ENCODE measurements at places on chromosomes 6 and 20. TPM values are rescaled to one million over a fixed set of nuclear protein-coding genes. Genes with fewer than 3 reads are reported as not detected.
A peak's percentile ranks its signal among the peaks of the same experiment; 100 is the strongest.

PHF10 gene
- total RNA-seq = 36.6 TPM

NT5E gene
- 40.8 TPM for total RNA-seq

DNA sequence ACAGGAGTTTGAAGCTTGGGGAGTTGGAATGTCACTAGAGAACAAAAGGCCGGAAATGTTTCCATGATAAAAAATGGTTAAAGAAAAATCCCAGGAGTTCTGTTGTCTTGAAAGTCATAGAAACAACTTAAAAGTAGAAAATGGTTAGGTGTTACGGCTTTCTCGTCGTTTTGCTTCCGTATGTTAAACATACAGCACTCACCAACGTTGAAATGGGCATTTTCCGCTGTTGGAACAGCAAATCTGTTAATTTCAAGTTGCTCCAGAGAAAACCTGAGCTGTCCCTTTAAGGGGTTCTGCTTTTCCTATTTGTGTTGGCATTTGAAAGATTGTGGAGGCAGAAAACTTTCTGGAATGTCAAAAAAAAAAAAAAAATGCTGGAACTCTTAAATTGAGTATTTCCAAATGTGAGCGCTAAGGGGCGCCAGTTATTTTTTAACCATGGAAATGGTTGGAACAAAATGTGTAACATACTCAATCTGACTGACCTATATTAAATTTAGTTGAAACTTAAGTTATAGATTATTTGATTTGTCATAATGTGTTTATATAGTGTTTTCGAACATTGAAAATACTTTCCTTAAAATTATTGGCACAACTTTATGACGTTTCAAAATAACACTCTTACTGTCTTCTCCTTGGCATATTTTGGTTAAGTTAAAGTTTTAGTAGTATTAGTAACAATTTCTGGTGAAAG, 2.2 kb downstream of the QKI start:
- DNase-seq = peak; percentile 28

GRCh38 chr6:16723826-16724225, 37.4 kb downstream of the ATXN1 start:
- peak; percentile 73 for DNase-seq

MAFB gene
- 0.52 TPM for total RNA-seq

Data from MG63 (cell line).